ENCODE measurements at places on chromosomes 13 and 19. TPM values are rescaled to one million over a fixed set of nuclear protein-coding genes. Genes with fewer than 3 reads are reported as not detected.

S1PR5 gene
- 1.7 TPM for total RNA-seq

ALDH16A1 gene
- total RNA-seq = 43.6 TPM

C19orf67 gene
- not detected for total RNA-seq

RFPL4A gene
- not detected for total RNA-seq

NRTN gene
- 2.9 TPM for total RNA-seq

ILF3 gene
- total RNA-seq = 187 TPM

ZNF541 gene
- 0.18 TPM for total RNA-seq

KLHL1 gene
- 0.88 TPM for total RNA-seq

IQCN gene
- total RNA-seq = 3.3 TPM

FBN3 gene
- total RNA-seq = 27.3 TPM

NECTIN2 gene
- 119 TPM for total RNA-seq

HPN gene
- 62.8 TPM for total RNA-seq
